ENCODE measurements at places on chromosomes 13 and 19. TPM values are rescaled to one million over a fixed set of nuclear protein-coding genes. Genes with fewer than 3 reads are reported as not detected.

Gene SLC8A2
- total RNA-seq, result 0.36 TPM

Gene KLK4
- not detected for total RNA-seq

Gene PIN1
- 95.7 TPM for total RNA-seq

Gene C19orf67
- total RNA-seq, result not detected

Gene UNC13A
- total RNA-seq, result 6.5 TPM

Gene TRPM4
- 27.5 TPM for total RNA-seq

Gene ZNF582
- total RNA-seq, result 3.1 TPM

Gene FGF22
- not detected for total RNA-seq

Gene FUT1
- 0.13 TPM for total RNA-seq

Gene KCTD12
- 46.5 TPM for total RNA-seq

Gene CEACAM16
- total RNA-seq, result not detected

Gene SELENOV
- total RNA-seq, result not detected

Gene CYP2B6
- not detected for total RNA-seq

Gene RTBDN
- not detected for total RNA-seq

Gene ZNF560
- total RNA-seq, result 0.33 TPM

Gene TMEM255B
- total RNA-seq, result 0.13 TPM

Measured in smooth muscle cell of the pulmonary artery (primary cell).